ENCODE measurements at places on chromosomes 11 and 22.

DNA sequence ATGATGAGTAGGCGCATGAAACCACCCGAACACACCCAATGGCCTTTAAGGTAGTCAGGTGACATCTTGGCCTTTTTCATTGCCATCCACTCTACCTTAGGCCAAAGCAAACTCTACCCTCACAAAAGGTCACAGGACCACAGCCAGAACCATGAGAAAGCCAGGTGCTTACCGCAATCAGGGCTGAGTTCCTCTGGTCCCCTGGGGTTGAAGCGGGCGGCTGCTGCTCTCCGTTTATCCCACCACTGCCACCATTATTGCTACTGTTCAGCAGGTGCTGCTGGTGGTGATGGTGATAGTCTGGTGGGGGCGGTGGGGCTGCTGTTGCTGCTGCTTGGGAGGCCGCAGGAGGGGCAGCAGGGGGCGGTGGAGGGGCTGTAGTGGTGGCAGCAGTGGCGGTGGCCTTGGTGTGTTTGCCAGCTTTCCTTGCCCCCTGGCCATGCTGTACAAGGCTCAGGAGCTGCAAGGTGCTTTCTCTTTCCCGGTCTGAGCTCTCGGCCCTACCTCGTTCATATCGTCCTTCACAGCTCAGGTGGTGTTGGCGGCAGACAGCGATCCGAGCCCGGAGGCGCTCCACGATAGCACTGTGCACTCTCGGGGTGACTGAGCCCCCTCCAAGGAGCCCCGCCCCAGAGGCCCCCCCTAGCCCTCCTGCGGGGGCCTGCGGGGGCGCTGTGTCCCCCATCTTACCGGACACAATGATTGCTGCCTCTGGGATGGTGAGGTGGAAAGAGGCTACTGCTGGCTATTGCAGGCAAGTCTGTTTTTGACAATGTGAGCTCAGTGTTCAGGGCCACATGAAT, 1.6 kb downstream of the MAML2 start:
- peak; percentile 59 for DNase-seq

DNA sequence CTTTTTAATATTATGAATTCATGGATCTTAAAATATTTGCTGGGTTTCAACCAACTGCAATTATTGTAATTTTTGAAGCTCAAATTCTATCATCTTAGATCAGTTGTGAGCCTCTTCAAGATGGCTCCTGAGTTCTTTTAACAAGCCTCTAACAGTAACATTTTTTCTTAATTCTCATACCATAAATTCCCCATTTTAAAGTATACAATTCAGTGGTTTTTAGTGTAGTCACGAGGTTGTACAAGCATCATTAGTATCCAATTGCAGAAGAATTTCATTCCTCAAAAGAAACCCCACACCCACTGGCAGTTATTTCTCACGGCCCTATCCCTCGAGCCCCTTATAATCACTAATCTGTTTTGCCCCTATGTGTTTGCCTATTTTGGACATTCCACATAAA, 270.8 kb downstream of the SBF2 start:
- DNase-seq: no peak

DNA sequence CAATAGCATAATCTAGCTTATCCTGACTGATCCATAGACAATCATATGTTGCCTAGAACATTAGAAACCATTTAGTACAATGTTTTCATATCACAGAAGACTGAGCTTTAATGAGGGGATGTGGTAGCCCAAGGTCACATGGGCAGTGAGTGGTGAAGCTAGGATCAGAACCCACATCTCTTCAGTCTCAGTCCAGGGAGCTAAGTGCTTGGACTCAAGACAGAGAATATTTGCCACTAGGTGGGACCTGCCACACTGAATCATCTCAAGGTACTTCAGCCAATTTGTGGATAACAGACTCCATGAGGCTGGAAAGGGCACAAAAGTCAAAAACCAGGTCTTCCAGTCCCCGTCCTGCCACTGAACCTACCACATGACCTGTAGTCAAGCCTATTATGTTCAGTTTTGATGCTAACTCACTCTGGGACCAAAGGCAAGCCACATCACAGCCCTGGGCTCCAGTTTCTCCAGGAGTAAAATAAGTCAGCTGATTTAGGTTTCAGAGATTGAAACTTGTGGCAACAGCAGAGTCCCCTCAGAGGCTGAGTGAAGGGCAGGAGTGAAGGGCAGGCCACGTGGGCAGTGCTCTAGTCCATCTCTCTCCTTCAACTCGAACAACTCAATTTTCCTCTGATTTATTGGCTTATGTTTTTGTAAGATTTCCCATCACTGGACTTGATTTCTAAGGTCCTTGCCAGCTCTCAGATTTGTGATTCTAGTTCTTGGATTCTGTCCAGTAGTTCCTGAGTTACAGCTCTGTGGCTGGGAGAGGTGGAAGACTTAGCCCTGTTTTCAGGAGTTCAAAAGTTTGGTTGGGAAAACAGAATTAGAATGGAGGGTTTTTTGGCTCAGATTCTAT, 84.6 kb upstream of the PHOX2A start:
- no peak for DNase-seq

GRCh38 chr11:64088162-64089026, 52.7 kb downstream of the FLRT1 start:
- no peak for DNase-seq

DNA sequence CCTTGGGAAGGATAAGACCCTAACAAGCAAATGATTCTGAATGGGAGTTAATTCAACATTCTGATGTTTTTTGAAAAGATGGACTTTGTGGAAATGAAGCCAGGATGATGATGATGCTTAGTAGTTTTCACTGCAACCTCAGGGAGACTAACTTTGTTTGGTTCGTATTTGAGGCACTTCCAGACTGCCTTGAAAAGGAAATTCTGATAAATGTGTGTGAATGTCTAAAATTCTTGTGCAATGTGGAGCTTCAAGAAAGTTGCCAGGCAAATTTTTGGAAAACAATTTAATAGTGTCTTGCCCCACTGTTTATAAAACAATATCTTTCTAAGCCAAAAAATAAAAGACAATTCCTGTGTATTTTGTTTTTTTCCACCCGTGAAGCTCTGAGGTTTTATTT, 11.2 kb upstream of the NAV2 start:
- DNase-seq: no peak

DNA sequence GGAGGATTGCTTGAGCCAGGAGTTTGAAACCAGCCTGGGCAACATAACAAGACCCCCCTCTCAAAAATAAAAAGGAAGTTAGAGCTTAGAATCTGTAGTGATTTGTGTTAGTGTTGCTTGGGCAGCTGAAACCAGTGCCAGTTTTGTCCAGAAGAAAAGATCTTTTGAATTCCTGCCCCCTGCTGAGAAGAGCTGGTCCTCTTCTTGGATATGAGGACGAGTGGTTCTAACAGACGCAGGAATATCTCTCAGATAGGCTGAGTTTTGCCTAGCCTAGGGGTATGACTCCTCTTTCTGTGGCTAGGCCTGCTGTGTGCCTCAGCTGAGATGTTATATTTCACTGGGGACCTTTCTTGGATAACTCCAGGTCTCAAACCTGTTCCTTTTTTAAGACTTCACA, 102.8 kb downstream of the STIM1 start:
- no peak for DNase-seq

GRCh38 chr11:6646071-6646470, 9.5 kb downstream of the DCHS1 start:
- no peak for DNase-seq

GRCh38 chr22:42962295-42963230, 52.4 kb downstream of the PACSIN2 start:
- peak; percentile 85 for DNase-seq

DNA sequence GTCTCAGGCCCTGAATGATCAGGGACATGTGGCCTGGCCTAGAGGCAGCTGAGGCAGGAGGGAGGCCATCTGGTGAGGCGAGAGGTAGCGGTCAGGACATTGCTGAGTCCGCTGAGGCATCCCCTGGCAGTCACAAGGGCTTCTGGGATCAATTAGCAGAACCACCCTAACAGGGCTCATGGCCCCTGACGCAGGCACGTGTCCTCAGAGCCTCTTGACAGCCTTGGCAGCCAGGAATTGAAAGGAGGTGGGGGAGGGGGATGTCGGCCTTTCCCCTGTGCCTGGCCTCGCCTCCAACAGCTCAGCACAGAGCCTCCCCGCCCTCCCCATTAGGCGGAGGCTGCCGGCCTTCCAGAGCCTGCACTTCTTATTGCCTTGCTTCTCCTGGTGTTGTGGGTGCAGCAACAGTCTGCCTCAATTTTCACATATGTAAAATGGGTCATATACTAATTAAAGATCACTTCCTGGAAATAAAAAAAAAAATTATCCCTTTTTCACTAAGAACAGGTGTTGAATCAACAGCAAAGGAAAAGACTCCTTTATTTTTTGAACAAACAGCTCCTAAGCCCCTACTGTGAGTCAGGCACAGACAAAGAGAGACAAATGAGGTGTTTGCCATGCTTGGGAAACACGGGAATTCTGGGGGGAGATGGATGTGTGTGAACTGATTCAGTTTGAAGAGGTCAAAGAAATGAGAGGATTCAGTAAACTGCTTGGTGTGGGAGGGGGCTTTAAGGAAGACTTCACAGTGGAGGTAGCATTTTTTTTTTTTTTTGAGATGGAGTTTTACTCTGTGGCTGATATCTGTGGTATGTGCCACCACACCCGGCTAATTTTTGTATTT, 55.3 kb downstream of the NFAM1 start:
- peak; percentile 68 for DNase-seq

DNA sequence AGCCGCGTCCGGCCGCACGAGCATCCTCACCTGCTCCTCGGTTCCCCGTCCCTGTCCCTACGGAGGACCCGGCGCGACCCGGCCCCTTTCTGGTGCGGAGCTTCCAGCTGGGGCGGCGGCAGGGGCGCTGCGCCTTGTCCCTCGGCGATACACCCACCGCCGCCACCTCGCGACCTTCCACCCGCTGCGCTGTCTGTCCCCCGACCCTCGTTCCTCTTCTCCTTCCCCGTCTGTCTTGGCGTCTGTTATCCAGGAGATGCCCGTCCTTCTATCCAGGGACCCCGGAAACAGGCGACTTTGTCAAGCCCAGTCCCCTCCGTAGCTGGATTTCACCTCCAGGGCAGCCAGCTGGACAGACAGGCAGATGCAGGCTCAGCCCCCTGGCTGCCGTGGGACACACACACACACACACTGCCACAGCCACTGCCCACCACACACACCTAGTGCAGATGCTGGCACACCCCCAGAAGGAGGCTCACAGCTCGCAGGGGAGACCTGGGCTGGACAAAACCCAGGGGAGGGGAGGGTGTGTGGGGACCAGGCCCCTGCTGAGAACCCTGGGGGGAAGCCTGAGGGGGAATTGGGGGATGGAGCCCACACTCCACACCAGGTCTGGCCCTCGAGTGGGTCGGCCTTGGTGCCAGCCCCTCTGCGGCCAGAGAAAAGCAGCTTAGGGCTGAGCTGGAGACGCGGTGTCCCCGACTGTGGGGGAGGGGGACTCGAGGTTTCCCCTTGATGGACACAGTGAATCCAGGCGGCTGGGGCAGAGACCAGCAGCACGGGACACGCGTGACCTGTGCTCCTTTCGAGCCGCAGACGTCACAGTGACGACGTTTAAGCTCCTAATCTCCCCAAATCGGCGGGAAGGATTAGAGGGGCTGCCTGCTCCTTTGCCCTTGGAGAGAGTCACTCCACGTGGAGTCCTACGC, 788 bp downstream of the DRD4 start:
- no peak for DNase-seq

DNA sequence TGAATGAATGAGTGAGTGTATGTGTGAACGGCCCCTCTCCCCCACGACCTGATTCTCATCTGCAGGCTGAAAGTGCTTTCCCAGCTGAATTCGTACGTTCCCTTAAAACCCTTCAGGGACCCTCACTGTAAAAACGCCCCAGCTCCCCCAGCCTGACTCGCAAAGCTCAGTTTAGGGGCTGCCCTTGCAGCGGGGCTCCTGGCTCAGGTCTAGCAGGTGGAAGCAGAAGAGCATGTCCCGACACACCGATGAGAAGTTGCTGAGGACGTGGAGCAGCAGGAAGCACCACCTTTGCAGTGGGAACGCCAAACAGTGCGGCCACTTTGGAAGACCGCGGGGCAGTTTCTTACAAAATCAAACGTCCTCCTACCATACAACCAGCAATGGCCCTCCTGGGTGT, 3.6 kb upstream of the MRPL23 start:
- peak; percentile 17 for DNase-seq

DNA sequence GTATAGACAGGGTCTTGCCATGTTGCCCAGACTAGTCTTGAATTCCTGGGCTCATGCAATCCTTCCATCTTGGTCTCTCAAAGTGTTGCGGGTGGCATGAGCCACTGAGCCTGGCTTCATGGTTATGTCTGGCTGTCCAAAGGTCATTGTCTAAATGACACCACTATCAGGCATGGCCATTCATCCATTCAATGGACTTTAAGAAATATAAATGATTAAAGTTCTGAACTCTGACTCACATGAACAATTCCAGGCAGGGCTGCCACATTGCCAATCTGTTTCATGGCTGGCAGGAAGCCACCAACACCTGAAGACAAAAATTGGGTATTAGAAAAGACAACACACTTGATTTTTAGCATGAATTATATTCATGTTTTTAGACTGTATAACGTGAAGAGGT, 4.1 kb downstream of the RTCB start:
- DNase-seq: no peak

DNA sequence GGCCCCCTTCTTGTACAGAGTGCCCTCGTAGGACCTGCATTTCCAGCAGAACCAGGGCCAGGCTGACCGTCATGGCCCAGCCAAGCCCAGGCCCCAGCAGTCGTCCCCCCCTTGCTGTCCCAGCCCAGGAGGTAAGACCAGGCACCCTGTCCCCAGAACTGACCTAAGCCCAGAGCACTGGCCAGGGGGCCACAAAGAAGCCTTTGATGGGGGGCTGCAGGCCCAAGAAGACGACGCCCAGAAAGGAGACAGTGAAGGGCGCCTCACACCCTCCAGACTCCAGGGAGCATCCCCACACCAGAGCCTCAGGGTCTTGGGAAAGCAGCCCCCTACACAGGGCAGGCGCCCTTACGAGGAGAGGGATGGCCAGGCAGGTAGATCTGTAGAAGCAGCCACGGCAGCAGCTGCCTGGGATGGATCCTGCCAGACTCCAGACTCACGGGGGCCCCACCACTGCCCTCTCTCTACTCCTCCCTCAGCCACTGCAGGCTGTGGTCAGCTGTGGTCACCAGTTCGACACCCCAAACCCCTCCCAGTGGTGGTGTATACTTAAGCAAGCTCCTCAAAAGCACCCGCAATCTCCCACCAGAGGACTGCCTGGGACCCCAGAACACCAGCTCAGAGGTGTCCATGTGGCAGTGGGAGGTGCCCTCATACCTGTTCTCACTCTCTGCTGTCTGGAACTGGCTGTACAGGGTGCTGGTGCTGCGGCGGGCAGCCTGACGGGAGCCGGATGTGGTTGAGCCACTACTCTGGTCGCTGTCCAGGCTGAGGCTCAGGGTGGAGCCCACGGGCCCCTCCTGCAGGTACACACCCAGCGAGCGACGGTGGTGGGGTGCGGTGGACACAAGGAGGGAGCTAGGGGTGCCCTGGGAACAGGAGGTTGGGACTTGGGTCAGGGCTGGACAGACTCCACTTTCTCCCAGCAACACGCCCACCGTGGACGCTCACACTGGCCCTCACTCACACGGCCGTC, 27.0 kb downstream of the SBF1 start:
- no peak for DNase-seq

GRCh38 chr22:47613606-47614350, 851.3 kb downstream of the TBC1D22A start:
- no peak for DNase-seq
